ENCODE measurements at places on chromosomes 12 and 14.

GRCh38 chr14:87171141-87171540 is 821.8 kb downstream of the GALC start:
- DNase-seq: no peak

GRCh38 chr12:32569259-32569658 is 109.8 kb upstream of the DNM1L start:
- DNase-seq: no peak

DNA sequence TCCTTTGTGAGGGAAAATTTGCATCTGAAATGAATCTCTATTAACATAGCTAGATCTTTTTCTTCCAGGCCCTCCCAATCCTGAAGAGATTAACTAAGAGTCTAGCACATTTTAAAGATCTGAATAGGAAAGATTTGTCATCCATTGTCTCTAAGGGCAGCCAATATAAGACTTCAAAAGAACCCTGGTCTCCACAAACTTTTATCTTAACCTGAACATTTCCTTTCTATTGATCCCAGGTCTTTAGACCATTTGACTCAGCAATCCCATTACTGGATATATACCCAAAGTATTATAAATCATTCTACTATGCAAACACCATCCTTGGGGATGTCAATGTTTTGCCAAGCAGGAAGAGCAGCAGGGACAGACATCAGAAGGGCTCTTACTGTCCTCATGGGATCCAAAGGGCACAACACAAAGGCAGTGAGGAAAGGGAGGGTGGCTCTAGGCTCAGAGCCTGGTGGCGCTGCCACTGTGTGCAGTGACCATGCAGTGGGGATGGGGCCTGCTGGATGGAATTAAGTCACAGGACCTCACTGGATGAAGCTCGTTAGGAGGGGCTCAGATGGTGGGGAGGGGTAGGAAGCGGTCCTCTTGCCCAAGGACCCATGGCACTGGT is 12.7 kb upstream of the BDKRB2 start:
- DNase-seq: no peak

GRCh38 chr14:28577711-28578131 is 188.9 kb upstream of the FOXG1 start:
- no peak for DNase-seq

- no peak for DNase-seq
Measured at GRCh38 chr14:26599291-26599690, 1.5 kb upstream of the NOVA1 start.
